ENCODE measurements at places on chromosomes 4 and X. TPM values are rescaled to one million over a fixed set of nuclear protein-coding genes. Genes with fewer than 3 reads are reported as not detected.

RTL9 gene
- 0.06 TPM for total RNA-seq

VSIG4 gene
- 186 TPM for total RNA-seq

TMEM154 gene
- total RNA-seq: 0.88 TPM

LIN54 gene
- 7.4 TPM for total RNA-seq

PNMA6F gene
- 0.19 TPM for total RNA-seq

NDNF gene
- 2.8 TPM for total RNA-seq
